ENCODE measurements at places on chromosomes 6 and 20.

DNA sequence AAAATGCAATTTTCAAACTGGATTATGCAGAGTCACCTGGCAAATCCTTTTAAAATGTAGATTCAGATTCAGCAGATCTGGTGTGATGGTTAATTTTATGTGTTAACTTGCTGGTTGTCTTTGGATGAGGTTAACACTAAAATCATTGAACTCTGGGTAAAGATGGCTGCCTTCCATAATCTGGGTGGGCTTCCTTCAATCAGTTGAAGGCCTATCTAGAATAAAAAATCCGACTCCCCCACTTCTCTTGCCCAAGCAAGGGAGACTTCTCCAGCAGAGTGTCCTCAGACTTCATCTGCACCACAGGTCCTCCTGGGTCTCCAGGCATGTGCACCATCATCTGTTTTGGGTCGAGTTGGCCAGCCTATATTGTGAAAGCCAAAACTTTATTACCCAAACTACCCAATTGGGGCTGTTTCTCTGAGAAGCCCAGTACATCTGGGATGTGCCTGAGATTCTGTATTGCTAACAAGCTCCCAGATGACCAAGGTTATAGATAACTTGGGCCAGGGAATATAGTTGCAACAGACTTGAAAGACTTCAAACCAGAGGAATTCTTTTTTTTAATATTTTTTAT is 1.6 kb upstream of the SLC17A5 start:
- no peaks in the 10 kb centered on the region for H3K27me3 ChIP-seq
- peak overlapping the region; percentile 30 for H3K27ac ChIP-seq
- peaks cover 20% of the 10 kb centered on the region for H3K4me1 ChIP-seq
- H3K36me3 ChIP-seq, result no peaks in the 10 kb centered on the region

DNA sequence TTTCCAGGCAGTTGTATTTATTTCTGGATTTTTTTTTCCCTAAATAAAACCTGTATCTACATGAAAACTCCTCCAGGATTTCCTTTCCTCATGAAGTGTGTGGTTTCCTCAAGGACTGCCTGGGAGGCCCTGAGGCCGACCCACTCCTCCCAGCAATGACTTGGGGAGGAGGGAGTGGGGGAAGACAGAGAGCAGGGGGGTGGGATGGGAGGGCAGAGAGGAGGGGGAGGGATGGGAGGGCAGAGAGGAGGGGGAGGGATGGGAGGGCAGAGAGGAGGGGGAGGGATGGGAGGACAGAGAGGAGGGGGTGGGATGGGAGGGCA is 161.8 kb upstream of the AGPAT4 start:
- H3K27me3 ChIP-seq, result no peaks in the 10 kb centered on the region
- no peak overlapping the region for H3K4me3 ChIP-seq
- H3K36me3 ChIP-seq, result no peaks in the 10 kb centered on the region
- DNase-seq, result no peak

- no peak for DNase-seq
- peaks cover 75% of the 10 kb centered on the region for H3K4me1 ChIP-seq
These were observed 1.4 kb downstream of the TEAD3 start for GRCh38 chr6:35495258-35496035.

DNA sequence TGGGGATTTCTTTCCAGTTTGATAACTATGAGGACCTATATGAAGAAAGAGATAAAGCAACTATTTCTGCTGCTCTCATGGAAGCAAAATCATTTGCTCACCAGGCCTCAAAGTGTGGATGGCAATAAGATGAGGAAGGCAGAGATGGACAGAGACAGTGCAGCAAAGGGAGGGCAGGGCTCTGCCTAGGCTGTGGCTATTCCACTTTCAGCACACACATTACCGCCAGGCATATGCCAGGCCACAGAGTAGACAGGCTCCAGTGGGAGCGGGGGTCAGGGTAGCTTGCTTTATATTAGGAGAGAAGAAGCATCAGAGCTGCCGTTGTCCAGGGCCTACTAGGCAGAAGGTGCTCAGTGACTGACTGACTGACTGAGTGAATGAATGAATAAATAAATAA is 40.9 kb downstream of the BCL2L1 start:
- peaks cover 31% of the 10 kb centered on the region for H3K4me1 ChIP-seq
- peak overlapping the region; percentile 25 for H3K27ac ChIP-seq
- H3K27me3 ChIP-seq, result no peaks in the 10 kb centered on the region

DNA sequence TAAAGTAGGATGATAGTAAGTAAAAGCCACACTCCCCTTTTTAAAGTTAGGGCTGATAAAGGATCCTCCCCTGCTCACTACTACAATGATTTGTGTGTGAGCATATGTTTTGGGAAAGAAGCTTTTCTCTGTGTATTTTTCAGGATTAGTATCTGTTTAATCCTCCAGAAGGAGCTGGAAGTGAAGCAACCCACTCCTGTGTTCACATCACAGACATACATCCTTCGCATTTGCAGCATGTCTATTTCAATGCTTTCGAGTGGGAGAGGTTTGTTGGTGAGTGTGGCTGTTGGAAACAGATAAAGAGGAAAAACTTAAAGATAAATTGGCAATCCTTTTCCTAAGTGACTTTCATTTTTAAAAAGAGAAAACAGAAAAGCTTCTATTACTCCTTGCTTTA is 31.6 kb upstream of the RGS17 start:
- no peak overlapping the region for H3K4me3 ChIP-seq
- peaks cover 6% of the 10 kb centered on the region for H3K4me1 ChIP-seq
- H3K36me3 ChIP-seq, result no peaks in the 10 kb centered on the region
- DNase-seq, result no peak
- peaks cover 9% of the 10 kb centered on the region for H3K27me3 ChIP-seq

GRCh38 chr6:113847447-113847846 is 9.7 kb upstream of the MARCKS start:
- H3K4me1 ChIP-seq, result peaks cover 33% of the 10 kb centered on the region
- DNase-seq, result no peak
- no peaks in the 10 kb centered on the region for H3K27me3 ChIP-seq
- no peak overlapping the region for H3K4me3 ChIP-seq
- no peak overlapping the region for H3K27ac ChIP-seq

- no peaks in the 10 kb centered on the region for H3K27me3 ChIP-seq
- H3K36me3 ChIP-seq, result no peaks in the 10 kb centered on the region
- peaks cover 27% of the 10 kb centered on the region for H3K4me1 ChIP-seq
- H3K27ac ChIP-seq, result no peak overlapping the region
- DNase-seq, result peak; percentile 21
These were observed 90.6 kb upstream of the FRMD1 start for GRCh38 chr6:168169624-168170023.

DNA sequence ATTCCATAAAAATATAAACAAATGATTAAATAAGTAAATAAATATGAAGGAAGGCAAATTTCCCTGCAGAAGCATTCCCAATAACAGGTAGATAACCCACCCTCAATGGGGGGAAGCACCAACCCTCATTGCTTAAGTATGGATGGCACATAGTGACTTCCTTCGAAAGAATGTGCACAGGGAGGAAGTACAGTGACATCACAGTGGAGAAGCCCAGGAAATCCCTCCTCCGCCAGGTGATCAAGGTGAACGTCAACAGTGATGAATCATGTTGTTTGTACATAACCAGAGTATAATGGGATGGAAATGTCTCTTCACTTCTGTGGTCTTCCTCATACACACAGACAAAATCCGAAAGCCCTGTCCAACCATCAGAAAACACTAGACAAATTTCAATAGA is 267.9 kb downstream of the THBS2 start:
- H3K4me3 ChIP-seq, result no peak overlapping the region
- peaks cover 5% of the 10 kb centered on the region for H3K27me3 ChIP-seq
- no peak overlapping the region for H3K27ac ChIP-seq
- H3K36me3 ChIP-seq, result peaks cover 2% of the 10 kb centered on the region
- peaks cover 13% of the 10 kb centered on the region for H3K4me1 ChIP-seq

DNA sequence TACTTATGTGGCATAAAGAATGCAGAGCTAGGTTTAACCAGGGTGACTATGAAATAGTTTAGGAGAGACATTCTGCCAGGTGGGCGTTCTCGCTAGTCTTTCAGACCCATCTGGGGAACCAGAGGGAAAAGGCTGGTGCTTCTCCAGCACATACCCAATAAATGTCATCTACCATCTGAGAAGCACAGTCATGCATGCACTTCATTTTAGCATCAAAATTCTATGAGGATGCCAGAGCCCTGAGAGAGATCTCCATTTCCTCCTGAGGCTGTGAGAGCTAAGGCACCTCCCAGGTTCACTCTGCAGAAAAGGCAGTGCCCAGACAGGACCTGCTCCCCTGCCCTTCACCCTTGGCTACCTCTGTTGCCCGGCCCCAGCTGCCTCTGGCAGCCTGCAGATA is 231.7 kb upstream of the PRND start:
- H3K4me1 ChIP-seq, result peaks cover 5% of the 10 kb centered on the region
- H3K36me3 ChIP-seq, result no peaks in the 10 kb centered on the region
- no peak overlapping the region for H3K27ac ChIP-seq
- no peak overlapping the region for H3K4me3 ChIP-seq

DNA sequence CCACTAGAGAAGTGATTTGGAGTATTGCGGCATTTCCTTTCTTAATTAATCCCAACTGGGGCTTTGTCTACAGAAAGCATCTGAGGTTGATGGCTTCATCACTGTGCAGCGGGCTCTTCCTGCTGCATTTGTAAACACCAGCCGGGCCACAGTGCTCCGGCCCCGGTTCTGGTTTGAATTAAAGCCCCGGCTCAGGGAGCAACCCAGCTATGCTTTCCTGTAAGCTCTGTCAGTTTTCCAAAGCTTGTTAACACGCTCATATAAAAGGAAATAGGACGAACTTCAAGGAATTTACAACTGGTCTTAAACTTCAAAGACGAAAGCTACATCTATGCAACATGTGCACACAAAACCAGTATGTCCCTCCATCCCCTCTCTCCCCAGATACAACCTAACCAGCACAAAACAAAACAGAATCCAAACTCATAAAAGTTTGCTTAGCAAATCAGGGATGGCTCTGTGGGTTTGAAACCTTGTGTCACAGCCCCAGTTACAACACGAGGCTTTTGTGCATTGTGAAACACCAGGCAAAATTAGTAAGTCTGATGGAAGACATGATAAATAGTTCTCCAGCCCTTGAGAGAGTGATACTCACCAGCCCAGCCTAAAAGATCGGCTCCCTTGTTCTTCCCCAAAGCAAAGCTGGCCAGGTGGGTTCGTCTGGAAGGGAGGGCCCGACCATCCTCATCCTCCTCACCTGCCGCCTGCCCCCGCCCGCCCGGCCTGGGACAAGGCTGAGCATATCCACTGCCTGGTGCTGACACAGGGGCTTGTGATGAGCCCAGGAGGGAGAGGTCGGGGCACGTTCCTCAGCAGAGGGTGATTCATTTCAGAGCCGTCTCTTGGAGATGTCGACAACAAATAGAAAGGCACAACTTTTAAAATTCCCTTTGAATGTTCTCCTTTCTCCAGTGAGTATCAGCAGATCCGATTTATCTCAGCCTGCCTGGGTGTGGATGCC is 197.9 kb downstream of the TFAP2C start:
- peak overlapping the region; percentile 23 for H3K27ac ChIP-seq
- peaks cover 34% of the 10 kb centered on the region for H3K27me3 ChIP-seq
- no peaks in the 10 kb centered on the region for H3K36me3 ChIP-seq
- no peak for DNase-seq
- H3K4me1 ChIP-seq, result peaks cover 12% of the 10 kb centered on the region

DNA sequence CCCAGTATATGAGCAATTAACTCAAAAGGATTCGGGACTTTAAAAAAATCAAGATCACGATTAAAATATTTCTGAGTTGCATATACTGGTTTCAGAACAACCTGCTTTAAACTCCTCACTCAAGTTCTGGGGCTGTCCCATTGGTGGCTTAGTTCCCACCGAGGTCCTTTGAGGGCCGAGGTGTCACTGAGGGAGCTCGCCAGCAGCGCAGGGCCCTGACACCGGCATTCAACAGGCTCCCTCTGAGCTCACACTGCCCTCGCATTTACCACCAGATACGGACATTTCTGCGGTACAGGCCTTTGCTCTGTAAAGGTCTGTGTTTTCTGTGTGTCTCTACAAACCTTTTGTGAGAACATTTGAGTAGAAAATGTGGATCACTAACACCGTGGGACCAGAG is 24.4 kb upstream of the BNIP5 start:
- no peaks in the 10 kb centered on the region for H3K36me3 ChIP-seq
- no peaks in the 10 kb centered on the region for H3K27me3 ChIP-seq
- H3K4me3 ChIP-seq, result no peak overlapping the region
- no peaks in the 10 kb centered on the region for H3K4me1 ChIP-seq
- H3K27ac ChIP-seq, result no peak overlapping the region

DNA sequence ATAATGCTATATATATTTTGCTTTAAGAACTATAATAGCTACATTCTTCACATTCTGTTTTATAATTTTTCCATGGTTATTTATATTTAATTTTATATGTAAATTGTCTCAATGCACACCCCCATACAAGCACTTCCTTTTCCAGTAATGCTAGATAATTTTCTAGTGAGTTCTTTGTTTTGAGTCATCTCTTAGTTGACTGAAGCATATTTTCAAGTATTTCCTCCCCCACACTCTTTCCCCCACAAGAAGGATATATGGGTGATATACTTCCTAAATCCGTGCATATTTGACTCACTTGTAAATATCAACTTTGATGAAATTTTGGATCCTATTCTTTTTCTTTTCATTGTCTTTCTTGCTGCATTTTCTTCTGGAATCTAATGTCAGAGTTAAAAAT is 82.1 kb upstream of the SRSF6 start:
- no peak for DNase-seq
- H3K36me3 ChIP-seq, result no peaks in the 10 kb centered on the region
- H3K27ac ChIP-seq, result no peak overlapping the region
- peaks cover 20% of the 10 kb centered on the region for H3K27me3 ChIP-seq

- H3K4me3 ChIP-seq, result no peak overlapping the region
- H3K27me3 ChIP-seq, result no peaks in the 10 kb centered on the region
- H3K36me3 ChIP-seq, result no peaks in the 10 kb centered on the region
- H3K27ac ChIP-seq, result peak overlapping the region; percentile 57
- no peak for DNase-seq
- peaks cover 23% of the 10 kb centered on the region for H3K4me1 ChIP-seq
These were observed 34.3 kb downstream of the COL12A1 start for GRCh38 chr6:75171567-75171966.

- no peaks in the 10 kb centered on the region for H3K27me3 ChIP-seq
- H3K36me3 ChIP-seq, result peaks cover 33% of the 10 kb centered on the region
- no peak for DNase-seq
- peaks cover 5% of the 10 kb centered on the region for H3K4me1 ChIP-seq
- H3K4me3 ChIP-seq, result no peak overlapping the region
These were observed 42.6 kb upstream of the MTHFD1L start for GRCh38 chr6:150822932-150823331.

- peaks cover 29% of the 10 kb centered on the region for H3K4me1 ChIP-seq
- peaks cover 15% of the 10 kb centered on the region for H3K27me3 ChIP-seq
- peak overlapping the region; percentile 91 for H3K4me3 ChIP-seq
- peak overlapping the region; percentile 99 for H3K27ac ChIP-seq
- no peak for DNase-seq
- H3K36me3 ChIP-seq, result no peaks in the 10 kb centered on the region
These were observed 381 bp downstream of the MAP3K7 start for GRCh38 chr6:90586546-90586835.

DNA sequence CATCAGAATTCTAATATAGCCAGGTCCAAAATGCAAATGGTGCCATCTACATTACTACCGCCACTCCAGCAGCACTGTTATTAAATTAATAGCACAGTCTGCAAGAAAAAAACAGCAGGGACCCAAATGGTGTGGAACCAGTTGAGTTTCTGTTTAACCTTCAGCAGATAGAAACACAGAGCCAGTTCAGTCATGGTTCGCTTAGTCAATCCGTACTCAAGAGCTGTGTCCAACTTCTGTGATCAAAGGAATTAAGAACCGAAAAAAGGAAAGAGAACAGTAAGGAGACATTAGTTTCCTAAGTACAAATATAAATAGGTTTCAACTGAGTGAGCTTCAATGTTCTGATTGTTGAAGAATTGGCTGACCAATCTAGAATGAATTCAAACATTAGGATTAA is 107.7 kb downstream of the TRDN start:
- H3K4me3 ChIP-seq, result no peak overlapping the region
- no peak overlapping the region for H3K27ac ChIP-seq
- H3K36me3 ChIP-seq, result no peaks in the 10 kb centered on the region
- peaks cover 20% of the 10 kb centered on the region for H3K4me1 ChIP-seq
- no peak for DNase-seq

GRCh38 chr6:76057469-76057868 is 15.0 kb downstream of the IMPG1 start:
- no peak overlapping the region for H3K27ac ChIP-seq
- no peak for DNase-seq
- H3K36me3 ChIP-seq, result no peaks in the 10 kb centered on the region
- H3K4me1 ChIP-seq, result no peaks in the 10 kb centered on the region

Measured in mesothelial cell of epicardium (in vitro differentiated cells).